ENCODE measurements at places on chromosomes 5 and 9.

GRCh38 chr5:2732004-2732403, 19.5 kb downstream of the IRX2 start:
- DNase-seq, result no peak

DNA sequence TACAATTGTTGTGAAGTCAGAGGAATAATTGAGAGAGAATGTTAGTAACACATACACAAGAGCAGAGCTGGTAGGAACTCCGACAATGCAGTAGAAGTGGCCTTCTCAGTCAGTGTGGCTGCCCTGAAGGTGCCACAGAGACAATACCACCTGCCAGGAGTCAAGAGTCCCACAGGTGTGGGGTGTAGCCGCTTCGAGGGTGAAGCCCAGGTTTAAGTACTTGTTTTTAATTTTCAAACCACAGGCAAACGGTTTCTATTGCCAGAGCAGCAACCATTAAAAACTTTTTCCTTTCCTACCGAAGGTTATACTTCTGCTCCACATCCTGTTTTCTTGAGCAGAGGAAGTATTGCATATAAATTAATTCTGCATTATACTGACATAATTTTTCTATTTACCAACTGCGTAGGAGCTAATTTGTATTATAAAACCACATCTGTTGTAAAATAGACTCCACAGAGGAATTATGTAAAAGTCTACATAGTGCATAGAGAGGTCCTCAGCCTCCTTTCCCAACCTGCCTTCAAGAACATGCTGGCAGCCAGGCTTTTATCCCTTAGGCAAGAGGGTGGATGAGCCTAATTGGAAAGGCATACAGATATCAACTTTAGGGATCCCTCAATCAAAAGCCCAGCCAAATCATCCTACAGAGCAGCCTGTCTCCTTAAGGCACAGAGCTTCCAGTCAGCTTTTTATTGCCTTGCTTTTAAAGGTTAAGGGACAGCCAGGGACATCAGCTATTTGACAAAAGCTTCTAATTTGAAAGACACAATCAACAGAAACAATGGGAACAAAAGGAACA, 12.9 kb upstream of the ACTBL2 start:
- no peak for DNase-seq

DNA sequence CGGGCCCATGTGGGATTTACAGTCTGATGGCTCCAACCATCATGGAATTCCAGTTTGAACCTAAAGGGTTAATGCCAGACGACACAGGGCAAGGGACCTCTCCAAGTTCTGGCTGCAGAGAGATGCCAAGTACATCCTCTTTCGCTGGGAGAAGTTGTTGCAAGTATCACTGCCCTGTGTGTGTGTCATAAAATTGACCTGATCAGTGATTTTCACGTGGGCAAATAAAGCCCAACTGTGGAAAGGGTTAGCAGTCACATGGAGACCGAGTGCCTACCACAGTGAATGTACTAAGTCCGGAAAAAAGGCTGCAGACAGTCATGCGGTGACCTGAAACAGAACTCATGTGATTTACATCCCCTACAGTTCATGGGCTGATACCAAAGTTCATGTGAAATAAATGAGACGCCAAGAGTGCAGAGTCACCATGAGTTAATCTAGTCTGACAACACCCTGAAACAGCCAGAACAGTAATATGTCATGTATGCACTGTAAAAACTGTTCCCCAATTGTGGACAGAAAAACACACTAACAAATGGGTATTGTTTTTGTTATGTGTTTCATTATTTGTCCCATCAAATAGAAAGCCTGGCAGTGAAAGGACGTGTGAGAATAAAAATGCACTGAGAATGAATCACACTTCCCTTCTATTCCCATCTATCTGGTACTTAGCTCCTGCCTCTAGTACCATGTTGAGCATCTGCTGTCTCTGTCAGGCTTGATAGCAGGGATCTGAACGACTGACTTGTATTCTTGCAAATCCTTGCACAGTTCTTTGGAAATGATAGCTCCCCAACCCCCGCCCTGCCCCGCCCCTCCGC, 115.7 kb downstream of the SUSD1 start:
- DNase-seq, result peak; percentile 90

GRCh38 chr5:129601576-129601975, 141.5 kb downstream of the ADAMTS19 start:
- DNase-seq, result no peak

GRCh38 chr5:170059221-170059620, 46.5 kb upstream of the FOXI1 start:
- DNase-seq, result no peak

DNA sequence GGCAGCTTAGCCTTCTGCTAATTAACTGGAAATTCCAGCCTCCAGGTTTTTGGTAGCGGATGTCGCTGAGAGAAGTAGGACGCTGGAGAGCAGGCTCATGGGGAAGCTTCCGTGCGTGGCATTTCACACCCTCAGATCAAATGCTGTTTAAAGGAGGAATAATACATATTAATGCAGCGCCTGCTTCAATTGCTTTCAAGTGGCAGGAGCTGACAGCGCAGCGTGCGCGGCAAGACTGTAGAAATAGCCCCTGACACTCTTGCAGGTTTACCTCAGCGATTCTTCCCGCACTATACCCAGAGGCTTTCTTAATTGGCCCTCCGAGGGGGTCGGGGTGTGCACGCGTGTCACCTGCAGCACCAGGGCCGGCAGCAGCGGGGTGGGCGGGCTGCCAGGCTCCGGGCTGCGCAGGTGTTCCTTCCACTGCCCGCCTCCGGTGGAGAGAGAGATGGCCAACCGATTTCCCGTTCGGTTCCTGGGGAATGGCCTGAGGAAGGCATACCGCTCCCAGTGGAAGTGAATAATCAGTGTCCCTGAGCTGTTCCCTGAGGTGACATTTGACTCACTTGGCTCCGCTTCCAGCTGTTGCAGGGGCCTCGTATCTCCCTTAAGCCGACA, 427.9 kb downstream of the KCTD16 start:
- DNase-seq, result no peak

GRCh38 chr9:16671591-16672137, 198.8 kb downstream of the BNC2 start:
- DNase-seq, result peak; percentile 85

DNA sequence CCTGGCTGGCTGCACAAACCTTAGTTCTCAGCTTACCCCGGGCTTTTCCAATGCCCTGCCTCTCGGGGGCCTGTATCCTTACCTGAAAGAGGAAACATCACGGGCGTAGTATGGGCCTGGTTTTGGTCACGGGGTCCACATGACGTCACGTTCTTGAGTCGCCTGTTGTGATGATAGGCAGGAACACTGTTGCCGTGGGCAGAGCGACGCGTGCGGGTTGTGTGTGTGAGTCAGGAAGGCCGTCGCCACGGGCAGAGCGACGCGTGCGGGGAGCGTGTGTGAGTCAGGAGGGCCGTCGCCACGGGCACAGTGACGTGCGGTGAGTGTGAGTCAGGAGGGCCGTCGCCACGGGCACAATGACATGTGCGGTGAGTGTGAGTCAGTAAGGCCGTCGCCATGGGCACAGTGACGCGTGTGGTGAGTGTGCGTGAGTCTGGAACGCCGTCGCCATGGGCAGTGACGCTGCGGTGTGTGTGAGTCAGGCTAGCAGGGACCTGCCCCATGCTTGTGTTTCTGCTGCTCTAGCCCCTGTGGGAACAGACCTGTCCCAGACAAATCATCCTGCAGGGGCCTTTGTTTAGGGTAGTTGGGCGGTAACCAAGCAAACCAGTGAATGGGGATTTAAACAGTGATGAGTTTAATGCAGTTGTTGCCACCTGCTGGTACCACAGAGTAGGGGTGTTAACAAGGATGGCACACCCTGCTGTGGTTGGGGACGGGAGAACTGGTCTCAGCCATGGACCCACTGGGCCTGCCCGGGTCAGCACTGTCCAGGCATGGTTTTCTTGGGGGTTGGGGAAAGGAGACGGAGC, 19.8 kb downstream of the TRIP13 start:
- peak; percentile 86 for DNase-seq

- no peak for DNase-seq
Measured at GRCh38 chr5:68255305-68256120, 40.0 kb downstream of the PIK3R1 start.

DNA sequence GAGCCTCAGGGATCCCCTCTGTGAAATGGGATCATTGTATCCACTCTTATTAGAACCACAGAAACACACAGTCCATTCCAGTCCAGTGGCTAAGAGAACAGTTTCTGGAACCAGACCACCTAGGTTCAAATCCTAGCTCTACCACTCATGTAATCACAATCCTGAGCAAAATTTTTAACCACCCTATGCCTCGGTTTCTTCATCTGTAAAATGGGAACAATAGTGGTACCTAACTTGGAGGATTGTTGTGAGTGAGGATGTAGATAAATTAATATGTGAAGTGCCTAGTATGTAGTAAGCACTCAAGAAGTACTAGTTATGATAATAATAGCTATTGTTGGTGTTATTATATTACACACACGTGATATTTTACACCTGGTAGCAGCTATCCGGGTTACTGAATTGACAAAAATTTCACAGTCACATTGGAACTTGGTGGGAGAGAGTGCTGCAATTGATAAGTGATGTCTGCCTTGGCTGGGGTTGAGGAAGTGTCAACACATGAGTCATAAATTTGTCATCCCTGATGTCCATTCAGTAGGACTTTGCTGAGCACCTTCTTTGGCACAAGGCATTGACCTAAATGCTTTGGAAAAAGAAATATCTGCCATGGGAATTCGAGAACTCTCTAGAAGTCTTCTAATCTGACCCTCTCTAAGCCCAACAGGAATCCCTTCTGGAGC, 68.4 kb downstream of the COL27A1 start:
- DNase-seq, result peak; percentile 27

DNA sequence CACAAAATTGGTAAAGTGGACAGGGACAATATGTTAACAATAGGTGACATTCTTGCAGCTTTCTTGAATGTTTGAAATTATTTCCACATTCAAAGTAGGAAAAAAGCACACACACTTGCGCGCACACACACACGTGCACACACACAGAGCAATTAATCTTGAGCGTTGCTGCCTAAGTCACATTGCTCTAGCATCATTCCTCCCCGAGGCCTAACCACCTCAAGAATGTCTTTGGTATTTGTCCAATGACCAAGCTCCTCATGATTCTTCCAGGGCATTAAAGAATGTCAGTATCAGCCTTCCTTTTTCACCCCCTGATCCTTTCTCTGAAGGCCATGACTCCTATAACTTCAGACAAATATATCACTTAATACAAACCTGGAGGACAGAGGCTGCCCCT, 198.1 kb downstream of the NPR3 start:
- peak; percentile 63 for DNase-seq

- DNase-seq, result no peak
Measured at GRCh38 chr5:28324174-28324573, 1285.8 kb upstream of the CDH9 start.

DNA sequence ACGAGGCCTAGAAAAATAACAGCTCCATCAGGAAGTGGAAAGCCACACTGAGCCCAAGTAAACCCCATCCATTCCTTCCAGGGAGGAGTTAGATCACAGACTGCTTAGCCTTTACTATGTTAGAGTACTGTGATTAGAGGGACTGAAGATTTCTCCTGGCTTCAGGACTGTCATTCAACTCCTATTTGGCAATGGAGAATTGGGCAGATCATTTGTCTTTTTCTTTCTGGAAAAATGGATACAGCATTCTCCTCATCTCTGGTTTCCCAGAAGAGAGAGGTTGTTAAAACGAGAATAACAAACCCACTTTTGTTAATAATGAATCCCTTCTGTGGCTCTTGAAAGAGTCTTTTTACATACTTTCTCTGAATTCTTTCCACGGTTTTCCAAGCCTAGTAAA, 150.4 kb downstream of the GABRB2 start:
- DNase-seq, result no peak

DNA sequence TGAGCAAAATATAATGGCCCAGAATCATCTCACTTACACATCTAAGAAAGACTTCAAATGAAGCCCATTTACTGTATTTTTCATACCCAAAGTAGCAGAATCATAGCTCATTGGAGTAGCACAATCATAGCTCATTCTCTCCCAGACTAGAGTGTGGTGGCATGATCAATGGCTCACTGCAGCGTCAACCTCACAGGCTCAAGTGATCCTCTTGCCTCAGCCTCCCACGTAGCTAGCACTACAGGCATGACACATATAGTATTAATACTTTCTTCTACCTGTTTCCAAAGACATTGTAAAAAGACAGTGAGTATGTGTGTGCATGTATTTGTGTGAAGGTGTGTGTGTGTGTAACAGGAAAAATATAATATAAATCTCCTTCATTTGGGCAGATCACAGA, 1247.9 kb upstream of the ACO1 start:
- DNase-seq, result no peak

DNA sequence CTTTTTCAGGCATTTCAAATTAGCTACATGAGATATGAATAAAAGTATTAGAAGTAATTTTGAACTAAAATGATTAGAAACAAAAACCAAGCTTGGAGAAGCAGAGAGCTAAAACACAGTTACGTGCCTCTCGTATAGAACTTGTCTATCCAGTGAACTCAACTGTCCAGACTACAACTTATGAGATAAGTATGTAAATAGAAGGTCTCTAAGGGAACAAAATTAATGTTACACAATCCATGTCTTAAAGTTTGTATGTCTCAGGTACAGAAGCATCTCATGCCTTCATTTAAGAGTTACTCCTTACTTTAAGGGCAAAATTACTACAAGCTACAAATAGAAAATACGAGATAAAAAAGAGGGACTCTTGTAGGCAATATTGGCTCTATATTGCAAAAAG, 316.8 kb downstream of the CETN3 start:
- peak; percentile 37 for DNase-seq

GRCh38 chr5:152883066-152883775, 478.1 kb upstream of the NMUR2 start:
- no peak for DNase-seq

- DNase-seq, result no peak
Measured at GRCh38 chr5:19001539-19001938, 986.5 kb downstream of the CDH18 start.

- no peak for DNase-seq
Measured at GRCh38 chr9:116264361-116264760, 110.8 kb downstream of the PAPPA start.

DNA sequence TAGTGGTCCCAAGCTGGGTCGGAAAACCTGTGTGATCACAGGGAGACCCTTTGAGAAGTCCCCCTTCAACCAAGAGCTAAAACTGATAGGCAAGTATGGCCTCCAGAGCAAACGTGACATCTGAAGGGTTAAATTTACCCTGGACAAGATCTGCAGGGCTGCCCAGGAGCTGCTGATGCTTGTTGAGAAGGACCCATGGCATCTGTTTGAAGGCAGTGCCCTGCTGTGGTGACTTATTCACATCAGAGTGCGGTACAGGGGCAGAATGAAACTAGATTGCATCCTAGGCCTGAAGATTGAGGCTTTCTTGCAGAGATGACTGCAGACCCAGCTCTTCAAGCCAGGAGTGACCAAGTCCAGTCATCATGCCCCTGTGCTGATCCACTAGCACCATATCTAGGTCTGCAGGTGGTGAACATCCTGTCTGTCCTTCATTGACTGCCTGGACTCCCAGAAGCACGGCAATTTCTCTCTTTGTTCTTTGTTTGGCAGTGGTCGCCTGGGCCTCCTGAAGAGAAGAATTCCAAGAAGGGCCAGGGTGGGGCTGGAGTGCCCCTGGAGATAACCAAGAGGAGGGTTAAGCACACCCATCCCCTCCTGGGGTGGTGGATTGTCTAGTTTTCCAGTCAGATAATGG, 25.7 kb upstream of the CHD1 start:
- DNase-seq, result no peak

GRCh38 chr9:26346942-26347477, 545.6 kb downstream of the CAAP1 start:
- no peak for DNase-seq

- peak; percentile 53 for DNase-seq
Measured at GRCh38 chr5:14039576-14039975, 95.1 kb upstream of the DNAH5 start.

GRCh38 chr5:57171816-57172465, 1.9 kb upstream of the GPBP1 start:
- DNase-seq, result peak; percentile 39

All from choroid plexus epithelial cell (primary cell).